ENCODE measurements at places on chromosomes 11 and 22.

GRCh38 chr11:18567081-18567480 lies 21.5 kb downstream of the UEVLD start:
- DNase-seq: no peak

DNA sequence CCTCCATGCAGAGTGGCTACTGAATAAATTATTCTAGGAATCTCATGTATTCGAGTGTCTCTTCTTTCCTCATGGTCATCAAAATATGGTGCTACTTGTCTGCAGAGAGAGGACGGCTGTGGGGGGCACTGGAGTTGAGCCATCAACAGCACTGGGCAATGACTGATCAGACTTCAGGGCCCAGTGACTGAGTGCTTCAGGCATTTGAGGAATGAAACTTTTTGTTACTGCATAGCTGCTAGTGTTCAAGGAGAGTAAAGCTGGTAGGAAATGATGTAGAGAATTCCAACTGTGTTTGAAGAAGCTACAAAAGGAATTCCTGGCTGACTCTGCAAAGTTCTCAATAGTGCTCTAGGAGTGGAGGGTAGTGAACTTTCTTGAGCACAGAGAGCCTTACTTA lies 277.7 kb downstream of the CADM1 start:
- DNase-seq: no peak

GRCh38 chr22:47386812-47387510 lies 624.5 kb downstream of the TBC1D22A start:
- no peak for DNase-seq

GRCh38 chr22:29520851-29521250 lies 32.7 kb downstream of the THOC5 start:
- no peak for DNase-seq

DNA sequence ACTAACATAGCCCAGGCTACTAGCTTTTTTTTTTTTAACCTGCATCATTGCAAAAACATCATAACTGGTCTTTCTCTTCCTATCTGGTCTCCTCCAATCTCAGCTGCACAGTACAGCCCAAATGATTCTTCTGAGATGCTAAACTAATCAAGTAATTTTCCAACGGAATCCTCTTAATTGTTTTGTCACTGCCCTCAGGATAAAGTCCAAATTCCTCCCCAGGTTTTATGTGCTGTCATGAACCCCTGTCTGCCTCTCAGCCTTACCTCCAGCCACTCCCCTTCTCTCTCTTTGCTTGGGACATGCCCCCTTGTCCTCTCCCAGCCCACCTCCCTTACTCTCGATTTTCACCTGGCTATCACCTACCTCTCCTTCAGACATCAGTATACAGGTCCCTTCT lies 12.5 kb downstream of the APBB1 start:
- no peak for DNase-seq

GRCh38 chr22:21834869-21835268 lies 32.6 kb downstream of the MAPK1 start:
- no peak for DNase-seq

- no peak for DNase-seq
Measured at GRCh38 chr22:29609139-29609538, 5.7 kb downstream of the NF2 start.

DNA sequence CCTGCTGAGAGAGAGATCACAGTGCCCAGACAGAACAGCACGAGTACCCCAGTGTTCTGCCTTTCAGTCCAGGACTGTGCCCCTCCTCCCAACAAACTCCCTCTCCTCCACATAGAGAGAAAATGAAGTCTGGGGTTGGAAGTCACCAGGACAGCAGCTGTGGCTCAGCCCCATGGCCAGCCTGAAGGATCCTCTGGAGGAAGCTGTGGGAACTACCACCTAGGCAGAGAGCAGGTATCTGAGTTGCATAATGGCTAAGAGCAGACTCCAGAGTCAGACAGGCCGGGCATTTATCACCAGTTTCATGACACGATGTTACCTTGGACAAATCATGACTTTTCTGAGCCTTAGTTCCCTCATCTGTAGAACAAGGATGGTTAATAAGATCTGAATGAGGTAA lies 61.2 kb upstream of the RRAS2 start:
- no peak for DNase-seq

DNA sequence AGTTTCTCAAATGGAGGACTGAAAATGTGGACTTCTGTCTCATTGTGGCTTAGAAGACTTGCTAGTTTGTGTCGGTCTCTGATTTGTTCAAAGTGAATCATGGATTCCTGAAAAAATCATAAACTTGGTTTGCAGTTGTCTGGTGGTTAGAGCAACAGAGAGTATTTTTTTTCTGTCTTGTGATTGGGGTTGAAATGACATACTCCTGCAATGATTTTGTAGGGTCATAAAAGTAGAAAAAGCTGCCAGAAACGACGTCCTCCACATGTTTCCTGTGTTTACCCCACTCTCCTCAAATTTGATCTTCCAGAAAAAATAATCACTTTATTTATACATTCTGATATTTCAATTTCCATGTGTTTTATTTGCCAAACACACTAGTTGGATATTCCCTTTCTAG lies 219.2 kb upstream of the PGR start:
- no peak for DNase-seq

DNA sequence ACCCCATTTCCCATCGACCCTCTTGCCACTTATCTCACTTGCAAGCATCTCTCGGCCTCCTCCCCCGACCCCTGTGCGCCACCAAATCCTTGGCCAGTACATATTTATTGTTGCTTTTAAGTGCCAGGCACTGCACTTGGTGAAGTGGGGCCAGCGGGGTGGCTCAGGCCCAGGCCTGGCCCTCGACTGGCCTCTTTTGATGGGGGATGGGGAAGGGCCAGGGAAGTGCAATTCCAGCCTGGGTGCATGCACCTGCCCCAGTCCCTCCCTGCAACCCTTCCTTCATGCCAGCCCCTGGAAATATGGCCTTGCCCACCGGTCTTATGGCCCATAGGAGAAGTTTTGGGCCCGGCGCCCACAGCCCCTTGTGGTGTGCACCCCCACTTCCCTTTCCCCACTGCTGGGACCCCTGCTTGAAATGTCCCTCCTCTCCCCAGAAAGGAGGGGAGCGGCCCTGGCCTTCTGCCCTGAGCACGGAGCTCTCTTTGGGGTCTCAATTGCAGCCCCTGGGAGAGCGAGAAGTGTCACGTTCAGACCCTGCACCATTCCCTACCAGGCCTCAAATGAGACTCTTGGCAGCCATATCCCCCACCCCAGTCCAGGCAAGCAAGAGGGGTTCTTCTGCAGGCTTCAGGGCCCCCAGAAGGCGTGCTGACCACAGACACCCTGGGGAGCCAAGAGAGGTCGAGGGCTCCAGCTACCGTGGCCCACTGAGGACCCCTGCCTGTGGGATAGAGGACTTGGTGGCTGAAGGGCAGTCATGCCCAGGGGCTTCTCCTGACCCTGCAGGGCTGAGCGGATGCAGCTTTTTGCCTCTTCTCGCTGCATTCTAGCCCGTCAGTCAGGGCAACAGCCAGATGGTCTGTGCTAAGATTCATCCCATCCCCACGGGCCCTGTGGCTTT lies 961 bp downstream of the SUSD2 start:
- DNase-seq: no peak

DNA sequence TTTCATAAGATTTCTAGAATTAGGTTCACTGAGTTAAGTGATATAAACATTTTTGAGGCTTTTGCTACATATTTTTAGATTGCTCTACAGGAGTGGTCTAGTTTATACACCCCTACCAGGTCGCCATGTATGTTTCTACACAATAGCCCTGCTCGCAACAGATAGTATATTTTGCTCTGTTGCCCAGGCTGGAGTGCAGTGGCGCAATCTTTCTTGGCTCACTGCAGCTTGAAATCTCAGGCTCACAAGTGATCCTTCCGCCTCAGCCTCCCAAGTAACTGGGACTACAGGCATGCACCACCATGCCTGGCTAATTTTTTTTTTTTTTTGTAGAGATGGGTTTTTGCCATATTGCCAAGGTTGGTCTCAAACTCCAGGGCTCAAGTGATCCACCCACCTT lies 10.4 kb downstream of the ZNRF3 start:
- DNase-seq: no peak

GRCh38 chr11:78112582-78113275 lies 26.7 kb downstream of the ALG8 start:
- DNase-seq: no peak

GRCh38 chr22:30887453-30887852 lies 81.1 kb downstream of the MORC2 start:
- DNase-seq: no peak

DNA sequence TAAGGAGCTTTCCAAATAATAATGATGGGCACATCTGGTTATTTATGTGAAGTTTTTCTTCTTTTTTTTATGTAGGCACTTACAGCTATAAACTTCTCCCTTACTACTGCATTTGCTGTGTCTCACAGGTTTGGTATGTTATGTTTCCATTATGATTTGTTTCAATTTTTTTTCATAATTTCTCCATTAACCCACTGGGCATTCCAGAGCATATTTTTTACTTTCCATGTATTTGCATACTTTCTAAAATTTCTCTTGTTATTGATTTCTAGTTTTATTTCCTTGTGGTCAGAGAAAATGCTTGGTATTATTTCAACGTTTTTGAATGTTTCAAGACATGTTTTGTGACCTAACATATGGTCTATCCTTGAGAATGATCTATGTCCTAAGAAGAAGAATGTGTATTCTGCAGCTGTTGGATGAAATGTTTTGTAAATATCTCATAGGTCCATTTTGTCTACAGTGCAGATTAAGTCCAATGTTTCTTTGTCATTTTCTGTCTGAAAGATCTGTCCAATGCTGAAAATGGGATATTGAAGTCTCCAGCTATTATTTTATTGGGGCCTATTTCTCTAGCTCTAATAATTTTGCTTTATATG lies 362.1 kb downstream of the DDX10 start:
- no peak for DNase-seq

DNA sequence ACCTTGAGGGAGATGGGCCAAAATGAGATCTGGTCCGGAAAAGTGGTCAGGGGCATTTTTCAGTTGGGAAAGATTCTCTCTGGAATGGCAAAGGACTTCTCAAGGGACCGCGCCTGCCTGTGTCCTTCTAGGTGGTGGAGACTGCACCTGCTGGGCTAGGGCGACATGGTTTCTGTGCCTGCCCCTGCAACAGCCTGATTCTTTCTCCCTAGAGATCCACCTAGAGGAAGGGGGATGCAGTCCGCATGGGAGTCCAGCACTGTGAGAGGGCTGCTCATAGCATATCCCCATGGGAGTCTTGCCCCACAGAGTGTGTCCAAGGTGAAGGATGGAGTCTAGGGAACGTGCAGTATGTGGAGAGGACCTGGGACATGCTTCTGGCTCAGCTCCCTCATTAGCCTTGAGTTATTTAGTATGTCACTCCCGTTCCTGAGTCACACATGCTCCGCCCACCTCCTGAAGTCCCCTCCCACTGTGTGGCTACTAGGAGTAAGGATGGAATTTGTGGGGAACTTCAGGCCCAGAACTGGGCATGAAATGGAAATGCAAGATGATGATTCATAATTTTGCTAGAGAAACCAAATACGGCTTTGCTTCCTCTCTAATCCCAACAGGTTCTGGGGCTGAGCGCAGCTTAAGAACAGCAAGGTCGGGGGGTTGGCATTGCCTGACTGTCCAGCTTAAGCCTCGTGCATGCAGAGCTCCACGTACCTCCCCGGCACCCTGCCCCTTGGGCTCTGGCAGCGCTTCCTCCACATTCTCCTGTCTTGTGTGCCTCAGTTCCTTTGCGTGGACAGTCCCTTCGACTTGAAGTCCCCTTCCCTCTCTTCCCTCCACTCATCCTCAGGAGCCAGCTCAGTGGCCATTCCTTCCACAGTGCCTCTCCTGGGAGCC lies 35.0 kb downstream of the GRIK4 start:
- no peak for DNase-seq

DNA sequence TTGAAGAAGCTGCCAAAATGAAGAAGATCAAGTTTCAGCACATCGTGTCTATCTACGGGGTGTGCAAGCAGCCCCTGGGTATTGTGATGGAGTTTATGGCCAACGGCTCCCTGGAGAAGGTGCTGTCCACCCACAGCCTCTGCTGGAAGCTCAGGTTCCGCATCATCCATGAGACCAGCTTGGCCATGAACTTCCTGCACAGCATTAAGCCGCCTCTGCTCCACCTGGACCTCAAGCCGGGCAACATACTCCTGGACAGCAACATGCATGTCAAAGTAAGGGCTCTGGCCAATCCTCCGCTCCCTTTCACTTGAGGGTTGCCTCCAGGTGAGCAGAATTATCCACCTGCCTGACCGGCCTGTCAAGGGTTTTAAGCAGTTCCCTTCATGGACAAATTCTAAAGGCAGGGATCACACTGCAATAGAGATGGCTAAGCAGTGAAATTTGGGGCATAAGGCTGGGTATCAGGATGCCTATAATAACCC lies 6.0 kb downstream of the ANKK1 start:
- no peak for DNase-seq

GRCh38 chr11:82818409-82819043 lies 81.7 kb downstream of the PRCP start:
- DNase-seq: no peak

GRCh38 chr11:35800970-35801953 lies 138.7 kb downstream of the TRIM44 start:
- DNase-seq: no peak

DNA sequence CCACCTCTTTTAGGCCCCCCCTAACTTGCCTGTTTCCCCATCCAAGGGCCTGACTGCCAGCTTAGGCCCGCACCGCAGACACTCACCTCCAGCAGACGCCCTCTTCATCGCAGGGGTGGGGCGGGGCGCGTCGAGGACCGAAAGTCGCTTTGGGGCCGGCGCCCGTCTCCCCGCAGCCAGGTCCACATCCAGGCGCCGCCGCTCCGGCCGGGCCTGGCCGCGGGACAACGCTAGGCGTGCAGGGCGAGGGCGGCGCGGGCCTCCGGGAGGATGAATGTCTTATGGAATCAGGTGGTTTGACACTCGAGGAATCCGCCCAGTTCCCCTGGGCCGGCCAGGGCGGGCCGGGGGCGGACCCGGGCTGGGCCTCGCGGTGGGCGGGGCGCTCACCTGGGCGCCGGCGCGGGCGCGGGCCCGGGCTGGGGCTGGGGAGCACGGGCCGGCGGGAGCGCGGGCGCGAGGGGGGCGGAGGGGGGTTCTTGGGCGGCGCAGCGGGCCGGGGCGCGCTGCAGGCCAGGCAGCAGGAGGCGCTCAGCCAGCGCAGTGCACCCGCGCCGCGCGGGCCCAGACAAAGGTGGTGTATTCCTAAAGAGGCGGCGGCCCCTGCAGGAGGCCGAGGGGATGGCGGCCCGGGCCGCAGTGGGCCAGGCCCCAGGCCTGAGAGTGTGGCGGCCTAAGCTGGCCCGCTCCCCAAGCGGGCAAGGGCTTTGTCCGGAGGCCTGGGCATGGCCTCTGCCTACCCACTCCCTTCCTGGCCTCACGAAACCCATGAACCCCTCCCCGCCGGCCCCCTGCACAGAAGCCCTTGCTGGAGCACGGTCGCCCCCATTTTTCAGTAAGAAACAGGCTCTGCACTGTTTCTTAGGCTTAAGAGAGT lies 177.6 kb downstream of the IGLL1 start:
- DNase-seq: no peak
